ENCODE measurements at places on chromosomes 3 and 15.

- peak; percentile 70 for DNase-seq
Observed at GRCh38 chr15:57861034-57861638, 154.6 kb downstream of the POLR2M start.

DNA sequence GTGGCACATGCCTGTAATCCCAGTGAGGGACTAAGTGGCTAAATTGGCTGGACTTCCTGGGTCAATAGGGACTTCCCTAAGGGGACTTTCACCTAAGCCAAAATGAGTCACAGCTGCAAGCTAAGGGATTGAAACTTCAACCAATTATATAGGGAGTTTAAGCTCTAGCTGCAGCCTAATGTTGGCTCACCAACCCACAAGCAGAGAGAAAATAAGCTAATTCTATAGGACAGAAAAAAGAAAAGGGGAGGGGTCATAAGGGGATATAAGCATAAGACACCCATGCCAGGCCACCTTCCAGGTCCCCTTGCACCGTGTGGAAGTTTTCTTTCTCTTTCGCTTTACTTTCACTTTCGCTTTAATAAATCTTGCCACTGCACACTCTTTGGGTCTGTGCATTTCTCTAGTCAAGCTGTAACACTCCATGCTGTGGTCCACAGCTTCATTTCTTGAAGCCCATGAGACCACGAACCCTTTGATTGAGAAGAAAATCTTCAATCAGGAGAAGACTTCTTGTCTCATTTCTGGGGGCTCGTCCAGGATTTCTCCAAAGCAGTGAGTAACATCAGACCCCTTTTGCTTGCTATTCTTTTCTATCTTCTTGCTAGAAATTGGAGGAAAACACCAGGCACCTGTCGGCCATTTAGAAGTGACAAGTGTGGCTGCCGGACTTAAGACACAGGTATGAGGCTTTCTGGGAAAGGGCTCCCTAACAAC is 192.3 kb downstream of the IGSF11 start:
- DNase-seq = no peak

DNA sequence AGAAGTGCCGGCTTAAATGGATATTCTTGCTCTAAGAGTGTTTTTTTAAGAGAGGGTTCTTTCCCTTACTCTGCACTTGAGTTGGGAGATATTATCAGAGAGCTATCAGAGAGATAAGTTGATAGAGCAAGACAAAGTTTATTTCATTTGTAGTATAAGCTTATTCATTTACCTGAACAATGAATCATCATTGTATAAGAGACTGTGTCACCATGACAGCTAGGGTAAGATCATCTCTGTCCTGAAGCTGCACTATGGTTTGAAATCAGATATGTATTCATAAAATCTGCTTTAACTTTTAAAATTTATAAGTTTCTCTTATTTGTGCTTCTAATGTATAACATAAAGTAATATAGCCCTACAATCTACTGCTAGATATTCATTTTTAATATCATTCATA is 128.1 kb upstream of the ARL6 start:
- DNase-seq = no peak

- DNase-seq = peak; percentile 5
Observed at GRCh38 chr3:25870452-25870851, 80.6 kb downstream of the OXSM start.

DNA sequence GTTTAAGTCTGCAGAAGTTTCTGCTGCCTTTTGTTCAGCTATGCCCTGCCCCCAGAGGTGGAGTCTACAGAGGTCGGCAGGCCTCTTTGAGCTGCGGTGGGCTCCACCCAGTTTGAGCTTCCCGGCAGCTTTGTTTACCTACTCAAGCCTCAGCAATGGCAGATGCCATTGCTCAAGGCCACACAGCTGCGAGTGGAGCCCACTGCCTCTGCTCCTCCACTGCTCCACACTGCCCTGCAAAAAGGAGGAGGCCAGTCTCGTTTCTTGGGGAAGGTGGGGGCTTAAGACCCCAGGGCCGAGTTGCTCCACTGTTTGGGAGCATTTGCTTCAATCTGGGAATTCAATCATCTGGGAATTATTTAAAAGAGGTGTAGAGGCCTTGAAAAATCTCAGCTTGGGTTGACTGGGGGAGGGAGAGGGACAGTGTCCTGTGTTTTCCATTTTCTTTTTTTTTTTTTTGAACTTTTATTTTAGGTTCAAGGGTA is 144.6 kb upstream of the MEF2A start:
- no peak for DNase-seq

- DNase-seq = no peak
Observed at GRCh38 chr3:50173685-50174516, 17.5 kb upstream of the GNAT1 start.

DNA sequence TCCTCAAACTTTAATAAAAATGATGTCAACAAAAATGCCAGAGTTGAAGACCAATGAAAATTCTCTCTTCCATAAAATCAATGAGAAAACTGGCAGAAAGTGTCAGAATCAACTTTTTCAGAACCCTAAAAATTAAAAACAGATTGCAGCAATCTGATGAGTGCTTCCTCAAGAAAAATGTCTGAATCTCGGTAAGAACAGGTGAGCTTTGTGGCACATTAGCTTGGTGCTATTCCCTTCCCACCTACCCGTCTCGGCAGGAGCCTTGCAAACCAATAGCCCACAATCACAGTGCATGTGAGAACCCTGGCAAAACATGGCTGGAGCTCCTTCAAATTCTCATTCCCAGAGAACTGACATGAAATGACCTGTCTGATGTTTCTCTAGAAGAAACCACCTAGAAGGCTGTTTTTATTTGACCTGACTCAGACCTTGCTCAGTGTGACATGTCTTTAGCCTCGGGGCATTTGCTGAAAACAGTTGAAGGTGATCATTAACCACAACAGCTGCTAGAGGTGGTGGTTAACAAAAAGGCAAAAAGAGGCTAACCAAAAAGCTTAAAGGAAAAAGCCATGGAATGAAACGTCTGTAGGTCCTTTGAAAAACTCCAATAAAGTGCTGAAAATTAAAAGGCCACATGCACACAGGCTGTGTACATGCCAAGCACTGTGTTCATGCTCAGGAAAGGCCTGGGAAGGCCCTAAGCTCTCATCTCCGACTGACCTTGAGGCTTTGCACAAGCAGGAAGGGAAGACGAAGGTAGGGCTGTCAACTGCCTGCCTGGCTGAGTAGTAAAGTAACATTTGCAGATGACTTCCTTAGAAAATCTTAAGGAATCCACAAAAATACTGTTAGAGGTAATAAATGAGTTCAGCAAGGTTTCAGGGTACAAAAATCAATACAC is 253.0 kb upstream of the NSMCE3 start:
- DNase-seq = no peak

DNA sequence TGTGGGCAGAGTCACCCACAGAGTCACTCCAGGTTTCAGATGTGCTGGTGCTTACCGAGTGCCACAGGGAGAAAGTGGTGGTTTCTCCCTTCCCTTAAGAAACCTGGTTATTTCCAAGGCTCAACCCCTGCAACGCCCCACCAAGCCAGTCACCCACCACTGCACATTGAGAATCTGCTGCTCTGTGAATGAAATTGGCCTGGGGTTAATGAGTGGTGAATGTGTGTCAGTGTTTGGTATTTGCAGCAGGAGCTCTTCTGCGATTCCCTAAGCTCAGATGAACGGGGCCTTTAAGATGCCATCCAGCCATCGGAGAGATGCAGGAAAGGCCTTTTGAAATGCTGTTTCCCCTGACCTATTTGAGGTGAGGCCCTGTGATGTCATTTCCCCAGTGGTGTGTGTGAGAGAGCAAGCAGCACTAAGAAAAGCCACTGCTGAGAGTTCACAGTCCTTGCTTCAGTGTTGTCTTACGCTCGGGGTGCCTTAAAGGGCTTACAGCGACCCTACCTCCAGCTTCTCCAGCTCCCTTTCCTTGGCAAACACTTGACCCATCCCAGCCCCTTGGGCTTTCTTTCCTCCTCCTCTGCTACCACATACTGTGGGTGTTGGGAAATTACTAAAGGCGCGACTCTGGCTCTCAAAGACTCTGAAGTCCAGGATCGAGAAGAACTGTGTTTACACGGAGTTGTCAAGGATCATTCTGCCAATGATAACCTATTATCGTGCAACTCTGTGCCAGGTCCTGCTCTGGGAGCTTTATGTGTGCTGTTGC is 68.9 kb downstream of the SMAD3 start:
- DNase-seq = no peak

DNA sequence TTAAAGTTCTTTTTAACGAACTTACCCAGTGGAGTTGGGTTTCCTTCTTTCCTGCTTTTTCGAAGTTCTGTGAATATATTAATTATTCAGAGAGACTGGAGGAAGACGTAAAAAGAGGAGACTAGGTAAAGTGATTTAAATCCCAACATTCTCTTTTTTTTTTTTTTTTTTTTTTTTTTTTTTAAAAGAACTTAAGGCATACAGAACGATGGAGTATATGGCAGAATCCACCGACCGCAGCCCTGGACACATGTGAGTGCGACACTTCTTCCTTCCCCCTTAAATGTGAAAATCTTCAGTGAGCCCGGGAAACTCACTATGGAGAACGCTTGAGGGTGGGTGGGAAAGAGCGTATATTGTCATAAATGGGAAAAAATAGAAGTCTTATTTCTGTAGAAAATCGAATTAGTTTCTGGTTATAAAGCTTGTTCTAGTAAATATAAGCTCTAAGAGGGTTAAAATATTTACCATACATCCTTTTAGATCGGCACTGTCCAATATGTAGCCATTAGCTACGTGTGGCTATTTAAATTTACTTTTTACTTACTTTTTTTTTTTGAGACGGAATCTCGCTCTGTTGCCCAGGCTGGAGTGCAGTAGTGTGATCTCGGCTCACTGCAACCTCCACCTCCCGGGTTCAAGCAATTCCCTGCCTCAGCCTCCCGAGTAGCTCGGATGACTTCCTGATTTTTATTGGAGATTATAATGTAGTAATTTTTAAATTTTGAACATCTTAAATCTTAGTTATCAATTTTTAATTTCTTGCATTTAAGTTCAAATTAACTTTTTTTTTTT is 892 bp downstream of the NMD3 start:
- DNase-seq = peak; percentile 11

GRCh38 chr3:107767897-107768605 is 245.3 kb downstream of the BBX start:
- DNase-seq = no peak

GRCh38 chr3:186520957-186521842 is 23.0 kb downstream of the CRYGS start:
- no peak for DNase-seq

DNA sequence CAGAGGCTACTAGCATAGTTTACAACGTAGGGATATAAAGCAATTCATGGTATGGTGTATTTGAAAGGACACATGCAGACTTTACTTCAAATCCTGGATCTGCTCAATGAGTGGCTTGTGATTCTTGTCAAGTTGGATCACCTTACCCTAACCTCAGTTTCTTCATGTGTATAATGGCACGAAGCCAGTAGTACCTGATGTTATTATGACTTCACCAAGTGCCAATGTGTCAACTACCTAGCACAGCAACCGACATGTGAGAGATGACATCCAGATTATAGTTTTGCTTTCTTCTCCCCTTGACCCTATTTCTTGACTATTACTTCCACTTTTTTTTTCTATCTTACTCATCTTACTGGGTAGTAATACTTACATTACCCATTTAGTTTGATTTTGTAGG is 304.5 kb downstream of the RBMS3 start:
- no peak for DNase-seq

DNA sequence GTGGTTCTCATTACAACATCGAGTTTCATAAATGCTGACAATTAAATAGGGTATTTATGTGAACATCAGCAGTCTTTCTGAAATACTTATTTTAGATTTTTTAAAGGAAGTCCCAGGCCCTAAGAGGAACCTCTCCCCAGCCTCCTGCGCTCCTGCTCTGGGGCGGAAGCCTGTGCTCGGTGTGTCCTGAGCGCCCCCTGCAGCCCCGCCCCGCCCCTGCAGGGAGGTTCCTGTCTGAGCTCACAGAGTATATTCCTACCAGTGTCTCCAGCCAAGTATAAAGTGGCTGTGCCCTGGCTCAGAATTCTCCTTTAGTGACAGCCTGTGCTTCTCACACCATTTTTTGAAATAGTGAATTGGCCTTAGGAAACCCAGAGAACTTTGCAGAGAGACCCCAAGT is 567.9 kb downstream of the GOLGA6L6 start:
- no peak for DNase-seq

GRCh38 chr15:53716909-53717876 is 42.3 kb downstream of the WDR72 start:
- peak; percentile 20 for DNase-seq

DNA sequence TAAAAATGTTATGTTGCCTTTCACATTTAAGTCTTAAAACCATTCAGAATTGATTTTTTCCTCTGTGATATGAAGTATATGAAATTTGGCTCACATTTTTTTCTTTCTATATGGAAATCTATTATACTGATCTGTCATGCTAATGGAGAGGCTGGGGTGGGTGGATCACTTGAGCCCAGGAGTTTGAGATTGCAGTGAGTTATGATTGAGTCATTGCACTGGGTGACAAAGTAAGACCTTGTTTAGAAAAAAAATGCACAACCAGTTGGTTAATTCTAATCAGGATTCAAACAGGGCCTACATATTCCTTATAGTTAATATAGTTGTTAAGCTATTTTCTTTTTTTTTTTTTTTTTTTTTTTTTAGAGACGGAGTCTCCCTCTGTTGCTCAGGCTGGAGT is 230.5 kb downstream of the MFSD1 start:
- no peak for DNase-seq

DNA sequence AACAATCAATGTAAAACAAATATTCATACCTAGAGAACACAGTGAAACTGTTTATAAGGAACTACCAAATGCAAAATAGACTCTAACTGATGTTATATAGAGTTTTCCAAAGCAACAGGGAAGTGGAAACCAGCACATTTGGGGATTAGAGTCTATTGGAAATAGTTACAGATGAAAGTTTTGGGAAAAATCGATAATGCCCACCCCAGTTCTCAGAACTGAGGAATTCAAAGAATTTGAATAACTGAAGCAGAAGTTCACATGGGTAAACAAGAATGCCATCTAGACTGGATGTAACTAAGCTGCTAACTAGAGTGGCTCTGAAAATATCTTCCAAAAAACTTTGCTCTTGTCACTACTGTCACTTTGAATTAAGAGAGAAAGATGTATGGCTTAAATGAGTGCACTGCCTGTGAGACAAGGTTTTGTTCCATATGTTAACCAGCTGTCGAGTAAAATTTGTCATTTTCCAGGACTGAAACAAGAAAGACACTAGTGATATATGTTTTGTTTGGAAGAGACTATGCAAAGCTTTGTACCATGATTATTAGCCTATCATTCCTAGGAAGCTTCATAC is 9.2 kb upstream of the DENND4A start:
- no peak for DNase-seq

- no peak for DNase-seq
Observed at GRCh38 chr3:7095116-7095515, 234.2 kb downstream of the GRM7 start.

- no peak for DNase-seq
Observed at GRCh38 chr3:185257334-185257733, 3.5 kb upstream of the EHHADH start.

- no peak for DNase-seq
Observed at GRCh38 chr3:116263842-116264545, 181.3 kb downstream of the LSAMP start.

- no peak for DNase-seq
Observed at GRCh38 chr3:124113485-124113884, 121.6 kb upstream of the ROPN1 start.

- no peak for DNase-seq
Observed at GRCh38 chr3:12188681-12189287, 30.1 kb upstream of the TIMP4 start.

Data from kidney capillary endothelial cell (primary cell).